ENCODE measurements at places on chromosomes 3 and 15. TPM values are rescaled to one million over a fixed set of nuclear protein-coding genes. Genes with fewer than 3 reads are reported as not detected.
A peak's percentile ranks its signal among the peaks of the same experiment; 100 is the strongest.

GRCh38 chr3:143600756-143601718 lies 247.2 kb downstream of the SLC9A9 start:
- no peaks in the 10 kb centered on the region for H3K36me3 ChIP-seq
- H3K4me3 ChIP-seq = no peak overlapping the region
- DNase-seq = no peak
- no peaks in the 10 kb centered on the region for H3K27me3 ChIP-seq
- H3K4me1 ChIP-seq = peaks cover 4% of the 10 kb centered on the region

DNA sequence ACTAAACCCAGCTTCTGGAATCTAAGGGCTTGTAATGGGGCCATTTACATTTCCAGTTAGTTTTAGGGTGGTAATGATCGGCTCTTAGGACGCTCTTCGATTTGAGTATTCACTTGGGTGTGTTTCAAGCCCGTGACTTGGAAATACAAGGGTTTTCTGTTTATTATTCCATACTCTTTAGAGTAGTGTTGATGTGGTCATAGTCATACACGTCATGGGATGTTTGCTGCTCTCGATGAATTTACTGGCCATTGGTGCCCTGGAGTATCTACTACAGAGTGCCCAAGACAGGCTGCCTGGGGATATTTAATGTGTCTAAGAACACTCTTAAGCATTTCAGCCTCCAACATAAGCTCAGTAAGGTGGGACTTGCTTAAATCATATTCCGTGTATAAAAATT lies 64.1 kb downstream of the PTPRG start:
- no peak overlapping the region for H3K27ac ChIP-seq
- H3K27me3 ChIP-seq = peaks cover 5% of the 10 kb centered on the region
- DNase-seq = no peak
- no peaks in the 10 kb centered on the region for H3K4me1 ChIP-seq

DNA sequence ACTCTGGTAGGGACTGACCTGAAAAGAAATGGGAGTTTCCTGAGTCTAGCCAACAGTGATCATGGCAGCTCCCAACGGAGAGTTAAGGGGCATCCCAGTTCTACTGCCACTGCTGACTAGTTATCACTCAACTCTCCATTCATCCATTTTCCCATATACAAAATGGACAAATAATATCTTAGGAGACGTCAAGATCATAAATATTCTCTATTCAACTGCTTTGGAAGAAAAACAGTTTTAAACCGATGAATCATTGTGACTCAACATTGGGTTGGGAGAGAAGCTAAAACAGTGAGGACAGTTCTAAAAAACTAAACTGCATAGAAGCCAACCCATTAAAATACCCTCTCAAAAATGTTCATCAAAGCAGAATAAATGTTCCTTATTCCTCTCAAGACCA lies 57.6 kb upstream of the CHRM5 start:
- peaks cover 2% of the 10 kb centered on the region for H3K36me3 ChIP-seq
- H3K27me3 ChIP-seq = no peaks in the 10 kb centered on the region
- no peak overlapping the region for H3K27ac ChIP-seq
- H3K4me1 ChIP-seq = peaks cover 5% of the 10 kb centered on the region
- no peak overlapping the region for H3K4me3 ChIP-seq
- no peak for DNase-seq

DNA sequence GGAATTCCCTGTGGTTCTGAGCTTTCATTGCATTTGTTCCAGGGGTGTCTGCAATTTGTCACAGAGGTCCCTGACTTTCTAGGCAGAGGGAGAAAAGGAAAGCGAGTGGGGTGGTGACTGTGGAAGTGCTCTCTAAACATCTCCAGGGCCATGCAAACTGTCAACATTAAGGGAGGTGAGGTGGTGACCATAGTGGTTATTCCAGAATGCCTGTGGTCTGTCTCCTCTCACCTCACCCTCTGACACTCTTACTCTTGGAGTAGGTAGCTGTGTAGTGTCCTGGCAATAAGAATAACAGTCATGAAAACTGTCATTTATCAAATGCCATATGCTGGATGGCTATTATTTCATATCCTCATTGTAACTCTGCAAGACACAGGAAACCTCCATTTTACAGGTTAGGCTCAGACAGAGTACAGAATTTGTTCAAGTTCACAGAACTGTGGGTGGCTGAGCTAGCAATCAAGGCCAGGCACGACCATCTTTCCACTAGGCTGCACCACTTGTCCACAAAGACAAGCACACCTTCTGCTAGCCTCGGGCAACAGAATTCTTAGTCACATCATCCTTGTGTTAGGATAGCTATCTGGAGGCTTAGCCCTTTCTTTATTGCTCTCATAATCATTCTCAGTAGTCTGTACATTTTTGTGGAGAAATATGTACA lies 179.4 kb downstream of the CD47 start:
- peaks cover 2% of the 10 kb centered on the region for H3K27me3 ChIP-seq
- peaks cover 16% of the 10 kb centered on the region for H3K4me1 ChIP-seq
- no peak overlapping the region for H3K4me3 ChIP-seq
- H3K36me3 ChIP-seq = no peaks in the 10 kb centered on the region

- H3K4me1 ChIP-seq = no peaks in the 10 kb centered on the region
- no peak for DNase-seq
- H3K27me3 ChIP-seq = no peaks in the 10 kb centered on the region
- no peaks in the 10 kb centered on the region for H3K36me3 ChIP-seq
- H3K27ac ChIP-seq = no peak overlapping the region
These were observed 19.5 kb downstream of the DUSP7 start for GRCh38 chr3:52036829-52037228.

- no peak for DNase-seq
- H3K27me3 ChIP-seq = peaks cover 3% of the 10 kb centered on the region
- H3K36me3 ChIP-seq = no peaks in the 10 kb centered on the region
- H3K4me3 ChIP-seq = no peak overlapping the region
- no peak overlapping the region for H3K27ac ChIP-seq
- peaks cover 8% of the 10 kb centered on the region for H3K4me1 ChIP-seq
These were observed 42.1 kb downstream of the PRTG start for GRCh38 chr15:55700876-55701275.

GRCh38 chr3:60294181-60294580 lies 957.1 kb downstream of the FHIT start:
- no peaks in the 10 kb centered on the region for H3K36me3 ChIP-seq
- no peak overlapping the region for H3K27ac ChIP-seq
- H3K27me3 ChIP-seq = no peaks in the 10 kb centered on the region
- peaks cover 8% of the 10 kb centered on the region for H3K4me1 ChIP-seq

GRCh38 chr3:28606283-28606682 lies 257.7 kb upstream of the AZI2 start:
- no peaks in the 10 kb centered on the region for H3K36me3 ChIP-seq
- H3K27me3 ChIP-seq = peaks cover 2% of the 10 kb centered on the region
- no peak overlapping the region for H3K27ac ChIP-seq
- H3K4me1 ChIP-seq = no peaks in the 10 kb centered on the region

GRCh38 chr3:15636028-15636709 lies 34.6 kb downstream of the BTD start:
- H3K4me3 ChIP-seq = peak overlapping the region; percentile 51
- H3K27me3 ChIP-seq = no peaks in the 10 kb centered on the region
- H3K36me3 ChIP-seq = no peaks in the 10 kb centered on the region

GRCh38 chr3:36455406-36455805 lies 75.1 kb downstream of the STAC start:
- H3K27ac ChIP-seq = no peak overlapping the region
- no peak for DNase-seq
- H3K4me3 ChIP-seq = no peak overlapping the region
- H3K27me3 ChIP-seq = no peaks in the 10 kb centered on the region
- H3K36me3 ChIP-seq = no peaks in the 10 kb centered on the region

GRCh38 chr3:23302271-23302670 lies 99.1 kb downstream of the UBE2E2 start:
- H3K27ac ChIP-seq = no peak overlapping the region

DNA sequence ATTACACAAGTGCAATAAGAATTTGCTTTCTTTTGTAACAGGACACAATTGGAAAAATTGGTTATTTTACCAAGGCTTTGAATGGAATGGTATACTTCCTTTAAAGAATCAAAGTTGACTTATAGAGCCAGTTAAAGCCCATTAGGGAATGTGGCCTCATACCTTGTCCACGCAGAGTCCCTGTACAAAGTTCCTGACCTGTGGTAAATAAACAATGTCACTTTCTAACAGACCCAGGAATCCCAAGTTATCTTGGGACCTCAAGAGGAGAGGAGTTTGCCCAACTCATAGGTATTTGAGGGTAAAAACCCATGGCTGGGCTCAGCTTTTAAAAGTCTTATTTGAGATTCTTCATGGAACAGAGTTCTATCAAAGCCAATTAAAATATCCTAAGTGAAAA lies 12.0 kb upstream of the NUP210 start:
- H3K4me3 ChIP-seq = no peak overlapping the region
- H3K27ac ChIP-seq = no peak overlapping the region
- peaks cover 16% of the 10 kb centered on the region for H3K4me1 ChIP-seq
- no peaks in the 10 kb centered on the region for H3K27me3 ChIP-seq

GRCh38 chr3:183517607-183518006 lies 37.9 kb downstream of the KLHL6 start:
- H3K27ac ChIP-seq = peak overlapping the region; percentile 80
- H3K4me3 ChIP-seq = no peak overlapping the region
- no peak for DNase-seq
- peaks cover 61% of the 10 kb centered on the region for H3K36me3 ChIP-seq

DNA sequence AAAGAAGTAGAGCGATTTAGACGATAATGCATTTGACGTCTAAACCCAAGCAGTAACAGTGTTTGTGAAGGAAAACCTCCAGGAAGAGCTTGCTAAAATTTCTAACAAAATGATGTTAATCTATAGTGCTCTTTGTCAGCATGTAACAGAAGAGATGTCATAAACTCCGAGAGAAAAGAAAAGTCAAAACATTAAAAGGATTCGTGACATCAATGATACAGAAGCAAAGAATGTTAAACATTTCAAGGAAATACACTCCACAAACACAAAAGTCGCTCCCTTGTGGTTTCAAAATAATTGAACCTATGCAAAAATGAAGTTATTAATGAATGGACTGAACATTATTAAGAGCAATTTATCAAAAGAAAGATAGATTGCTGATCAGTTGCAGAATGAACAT lies 27.9 kb downstream of the AADAC start:
- no peak overlapping the region for H3K4me3 ChIP-seq
- no peaks in the 10 kb centered on the region for H3K36me3 ChIP-seq
- H3K4me1 ChIP-seq = peaks cover 3% of the 10 kb centered on the region
- peaks cover 2% of the 10 kb centered on the region for H3K27me3 ChIP-seq
- no peak overlapping the region for H3K27ac ChIP-seq

- peaks cover 2% of the 10 kb centered on the region for H3K27me3 ChIP-seq
- no peaks in the 10 kb centered on the region for H3K4me1 ChIP-seq
- DNase-seq = no peak
- no peak overlapping the region for H3K4me3 ChIP-seq
- no peak overlapping the region for H3K27ac ChIP-seq
These were observed 427.3 kb downstream of the MFSD1 start for GRCh38 chr3:159229116-159229680.

- no peak overlapping the region for H3K4me3 ChIP-seq
- peaks cover 9% of the 10 kb centered on the region for H3K4me1 ChIP-seq
- no peak for DNase-seq
- H3K27ac ChIP-seq = no peak overlapping the region
- no peaks in the 10 kb centered on the region for H3K36me3 ChIP-seq
These were observed 165.2 kb upstream of the TPM1 start for GRCh38 chr15:62877276-62877857.

GRCh38 chr3:24963762-24964625 lies 464.1 kb upstream of the RARB start:
- H3K4me1 ChIP-seq = no peaks in the 10 kb centered on the region
- H3K27me3 ChIP-seq = no peaks in the 10 kb centered on the region
- no peak overlapping the region for H3K4me3 ChIP-seq
- no peak for DNase-seq

GRCh38 chr3:171320750-171321558 lies 139.3 kb downstream of the TNIK start:
- no peaks in the 10 kb centered on the region for H3K27me3 ChIP-seq
- H3K4me3 ChIP-seq = no peak overlapping the region
- peaks cover 22% of the 10 kb centered on the region for H3K4me1 ChIP-seq

CEP70 gene
- 9.3 TPM for total RNA-seq

GPR27 gene
- 1.6 TPM for total RNA-seq

ZDHHC19 gene
- total RNA-seq = not detected

KCNAB1 gene
- total RNA-seq = not detected

CHRM5 gene
- not detected for total RNA-seq

ZBED2 gene
- 418 TPM for total RNA-seq

AGTR1 gene
- not detected for total RNA-seq

RASGRF1 gene
- not detected for total RNA-seq

IQCF5 gene
- not detected for total RNA-seq

FETUB gene
- total RNA-seq = not detected

All from activated CD4-positive, alpha-beta T cell treated with anti-CD3 and anti-CD28 coated beads for 36 hours (primary cell).